ENCODE measurements at places on chromosomes 1 and 21.
A peak's percentile ranks its signal among the peaks of the same experiment; 100 is the strongest.

DNA sequence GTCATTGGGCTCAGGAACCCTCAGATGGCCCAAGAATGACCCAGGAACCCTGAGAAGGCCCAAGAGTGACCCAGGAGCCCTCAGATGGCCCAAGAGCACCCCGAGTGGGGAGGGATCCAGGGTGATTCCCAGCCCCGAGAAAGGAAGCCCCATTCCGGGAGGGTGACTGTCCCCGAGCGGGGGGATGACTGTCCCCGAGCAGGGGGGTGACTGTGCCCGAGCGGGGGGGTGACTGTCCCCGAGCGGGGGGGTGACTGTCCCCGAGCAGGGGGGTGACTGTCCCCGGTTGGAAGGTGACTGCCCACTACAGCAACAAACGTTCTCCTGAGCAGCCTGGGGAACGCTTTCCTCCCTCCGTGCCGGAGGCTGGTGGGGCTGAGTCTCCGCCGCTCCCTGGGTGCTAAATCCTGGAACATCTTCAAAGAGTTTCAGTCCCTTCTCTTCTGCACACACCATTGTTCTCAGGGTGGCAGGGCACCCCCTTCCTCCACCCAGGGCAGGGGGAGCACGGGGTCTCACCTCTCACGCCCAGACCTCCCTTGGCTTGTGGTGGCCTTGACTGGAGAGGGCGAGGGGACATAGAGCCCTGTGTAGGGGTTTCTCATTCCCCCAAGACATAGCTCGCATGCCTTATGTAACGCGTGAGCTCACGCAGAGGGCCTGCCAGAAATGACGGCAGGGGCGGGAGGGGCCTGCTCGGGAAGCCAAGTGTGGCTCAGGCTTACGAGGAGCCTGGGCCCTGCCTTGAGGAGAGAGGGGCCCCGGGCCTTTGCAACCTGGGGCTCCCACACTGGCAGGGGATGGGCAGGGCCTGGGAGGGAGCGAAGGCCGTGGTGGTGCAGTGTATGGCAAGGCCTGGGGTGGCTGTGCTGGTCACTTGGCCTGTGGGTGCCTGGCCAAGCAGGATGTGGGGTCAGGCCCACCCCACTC, 14.3 kb upstream of the SKI start:
- DNase-seq = no peak

DNA sequence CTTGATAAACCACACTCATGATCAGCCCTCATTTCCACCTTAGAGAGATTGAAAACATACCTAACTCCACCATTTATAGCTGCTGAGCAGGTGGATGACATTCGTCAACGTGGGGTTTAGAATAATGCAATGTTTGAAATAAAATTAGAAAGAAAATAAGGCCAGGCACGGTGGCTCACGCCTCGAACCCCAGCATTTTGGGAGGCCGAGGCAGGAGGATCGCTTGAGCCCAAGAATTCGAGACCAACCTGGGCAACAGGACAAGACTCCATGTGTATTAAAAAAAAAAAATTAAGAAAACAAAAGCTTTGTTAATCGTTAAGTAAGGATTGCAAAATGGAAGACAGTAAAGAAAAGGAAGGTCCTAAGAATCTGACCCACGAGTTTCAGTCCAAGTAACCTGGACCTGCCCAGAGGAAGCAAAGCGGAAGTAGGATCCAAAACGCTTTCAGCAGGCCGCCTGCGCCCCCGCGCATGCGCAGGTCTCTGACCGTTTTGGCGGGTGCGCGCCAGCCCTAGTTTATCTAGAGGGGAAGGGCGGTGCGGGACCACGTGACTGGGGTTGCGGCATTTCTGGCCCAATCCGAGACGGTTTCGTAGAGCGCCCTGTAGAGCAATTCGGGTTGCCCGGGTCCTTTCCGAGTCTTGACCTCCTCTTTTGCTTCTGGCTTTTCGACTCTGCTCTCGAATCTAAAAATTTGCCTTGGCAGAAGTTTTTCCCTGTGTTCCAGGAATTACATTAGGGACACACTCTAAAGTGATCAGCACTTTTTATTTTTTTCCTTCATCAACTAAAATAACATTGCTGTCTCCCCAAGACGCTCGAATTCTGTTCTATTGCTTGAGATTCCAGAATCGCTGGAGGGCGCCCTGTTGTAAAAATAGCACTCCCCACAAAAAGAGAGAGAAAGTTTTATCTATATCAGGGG, 22.5 kb downstream of the ANP32E start:
- DNase-seq = peak; percentile 67

- no peak for DNase-seq
These were observed 44.9 kb downstream of the FOXJ3 start for GRCh38 chr1:42290130-42290529.

GRCh38 chr1:18602533-18603211, 28.0 kb upstream of the PAX7 start:
- no peak for DNase-seq

GRCh38 chr1:1535201-1536018, 5.0 kb downstream of the TMEM240 start:
- no peak for DNase-seq

GRCh38 chr1:162892906-162893611, 32.1 kb upstream of the CCDC190 start:
- DNase-seq = no peak

All from activated CD4-positive, alpha-beta T cell treated with anti-CD3 and anti-CD28 coated beads, Interleukin-2, amount 50 U/mL, for 24 hours (primary cell).